GM06990 (cell line): ENCODE measurements at places on chromosomes 7 and 10.
A peak's percentile ranks its signal among the peaks of the same experiment; 100 is the strongest.

GRCh38 chr7:92778972-92779371 is 57.4 kb downstream of the CDK6 start:
- peak; percentile 30 for DNase-seq

- no peak for DNase-seq
Measured at GRCh38 chr10:49347827-49348226, 48.1 kb downstream of the DRGX start.

DNA sequence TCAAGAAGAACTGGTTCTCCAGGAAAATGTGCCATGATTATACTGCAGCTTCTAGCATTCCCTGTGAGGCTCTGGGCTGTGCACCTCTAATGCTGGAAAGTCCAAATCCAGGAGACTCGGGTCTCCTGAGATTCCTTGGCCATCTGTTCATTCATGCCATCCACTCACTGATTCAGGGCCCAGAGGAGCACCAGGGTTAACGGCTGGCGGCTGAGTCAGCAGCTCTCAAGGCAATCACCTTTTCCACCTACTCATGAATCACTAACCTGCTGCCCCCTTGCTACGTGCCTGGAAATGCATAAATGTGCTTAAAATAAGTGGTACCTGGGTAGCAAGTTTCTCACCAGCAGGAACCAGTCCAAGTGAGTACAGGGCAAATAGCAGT is 132.7 kb downstream of the KCNMA1 start:
- no peak for DNase-seq

DNA sequence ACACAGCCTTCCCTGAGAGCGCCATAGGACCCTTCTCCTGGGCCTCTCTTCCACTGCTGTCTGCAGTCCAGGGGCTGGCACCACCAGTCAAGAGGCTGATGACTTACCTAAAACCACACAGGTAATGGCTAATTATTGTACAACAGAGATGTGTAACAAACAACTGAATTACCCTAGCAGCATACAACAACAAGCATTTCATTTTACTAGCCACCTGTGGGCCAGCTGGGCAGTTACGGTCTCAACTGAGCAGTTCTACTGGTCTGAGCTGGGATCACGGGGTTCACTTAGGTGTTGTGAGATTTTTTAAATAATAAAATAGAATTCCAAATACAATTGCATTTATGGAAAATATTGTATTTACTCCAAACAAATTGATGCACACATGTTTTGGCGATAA is 431.9 kb downstream of the TNS3 start:
- DNase-seq: peak; percentile 15

- DNase-seq: no peak
Measured at GRCh38 chr7:81264116-81264515, 345.3 kb upstream of the SEMA3C start.
